Activated T-cell treated with anti-CD3 and anti-CD28 coated beads, Interleukin-2, amount 50 U/mL, for 72 hours (primary cell): ENCODE measurements at places on chromosomes 11 and 22. TPM values are rescaled to one million over a fixed set of nuclear protein-coding genes. Genes with fewer than 3 reads are reported as not detected.

OR52A5 gene
- total RNA-seq = not detected

FJX1 gene
- 0.46 TPM for total RNA-seq

SLC6A5 gene
- not detected for total RNA-seq

PDE3B gene
- 79.2 TPM for total RNA-seq

RHBDD3 gene
- total RNA-seq = 29.4 TPM

TSPO gene
- total RNA-seq = 61.5 TPM

DERL3 gene
- 2.6 TPM for total RNA-seq

GSTT2 gene
- total RNA-seq = not detected

GRCh38 chr11:31865606-31866300, 54.6 kb upstream of the PAX6 start:
- no peaks in the 10 kb centered on the region for H3K36me3 ChIP-seq
- H3K4me1 ChIP-seq = no peaks in the 10 kb centered on the region
- no peak for DNase-seq
- H3K27me3 ChIP-seq = peaks cover 43% of the 10 kb centered on the region

GRCh38 chr11:57881647-57882046, 120.0 kb downstream of the CTNND1 start:
- H3K27ac ChIP-seq = no peak overlapping the region
- no peak overlapping the region for H3K4me3 ChIP-seq
- no peaks in the 10 kb centered on the region for H3K4me1 ChIP-seq

GRCh38 chr11:116557282-116557681, 215.5 kb downstream of the BUD13 start:
- no peaks in the 10 kb centered on the region for H3K27me3 ChIP-seq
- no peaks in the 10 kb centered on the region for H3K4me1 ChIP-seq
- no peak for DNase-seq
- no peak overlapping the region for H3K27ac ChIP-seq
- no peaks in the 10 kb centered on the region for H3K36me3 ChIP-seq

- no peak overlapping the region for H3K4me3 ChIP-seq
- no peak for DNase-seq
- H3K4me1 ChIP-seq = no peaks in the 10 kb centered on the region
- H3K27ac ChIP-seq = no peak overlapping the region
- no peaks in the 10 kb centered on the region for H3K27me3 ChIP-seq
- H3K36me3 ChIP-seq = peaks cover 2% of the 10 kb centered on the region
Observed at GRCh38 chr11:91433284-91434010, 791.2 kb upstream of the FAT3 start.

GRCh38 chr22:37427135-37427710, at the start of gene ELFN2:
TSS of gene ELFN2 (minus strand) at chr22:37427479. CDS start at chr22:37375534, 51,945 bp downstream.
- peaks cover 29% of the 10 kb centered on the region for H3K4me1 ChIP-seq
- peaks cover 58% of the 10 kb centered on the region for H3K27me3 ChIP-seq
- peak within 1 kb of the TSS; percentile 70 for H3K4me3 ChIP-seq
- no peak for DNase-seq
- H3K36me3 ChIP-seq = no peaks in the 10 kb centered on the region
- H3K27ac ChIP-seq = no peak within 1 kb of the TSS

GRCh38 chr22:48501231-48501750, 1326.4 kb downstream of the BRD1 start:
- H3K27me3 ChIP-seq = no peaks in the 10 kb centered on the region
- H3K4me3 ChIP-seq = no peak overlapping the region
- H3K4me1 ChIP-seq = no peaks in the 10 kb centered on the region
- H3K36me3 ChIP-seq = no peaks in the 10 kb centered on the region

GRCh38 chr22:34886391-34886790, 179.6 kb upstream of the ISX start:
- H3K27me3 ChIP-seq = no peaks in the 10 kb centered on the region
- no peak overlapping the region for H3K4me3 ChIP-seq
- no peak for DNase-seq
- no peak overlapping the region for H3K27ac ChIP-seq
- no peaks in the 10 kb centered on the region for H3K4me1 ChIP-seq
- H3K36me3 ChIP-seq = peaks cover 1% of the 10 kb centered on the region

- H3K27me3 ChIP-seq = no peaks in the 10 kb centered on the region
- peak; percentile 75 for DNase-seq
- peak within 1 kb of the TSS; percentile 94 for H3K27ac ChIP-seq
- H3K36me3 ChIP-seq = no peaks in the 10 kb centered on the region
Observed at GRCh38 chr11:68038718-68039525, at the start of gene TCIRG1. TSS of gene TCIRG1 (plus strand) at chr11:68039025. CDS start at chr11:68041272, 2,247 bp downstream.

- DNase-seq = no peak
- H3K27me3 ChIP-seq = peaks cover 6% of the 10 kb centered on the region
- H3K4me3 ChIP-seq = no peak overlapping the region
- no peak overlapping the region for H3K27ac ChIP-seq
Observed at GRCh38 chr11:58807343-58807742, 37.2 kb downstream of the GLYATL2 start.

- no peaks in the 10 kb centered on the region for H3K4me1 ChIP-seq
- no peaks in the 10 kb centered on the region for H3K27me3 ChIP-seq
- no peak overlapping the region for H3K27ac ChIP-seq
- no peaks in the 10 kb centered on the region for H3K36me3 ChIP-seq
Observed at GRCh38 chr22:28268171-28268570, 349.1 kb upstream of the PITPNB start.

- peaks cover 2% of the 10 kb centered on the region for H3K36me3 ChIP-seq
- H3K4me3 ChIP-seq = no peak overlapping the region
- peaks cover 32% of the 10 kb centered on the region for H3K4me1 ChIP-seq
- H3K27ac ChIP-seq = no peak overlapping the region
Observed at GRCh38 chr22:46050451-46050845, 73.5 kb upstream of the WNT7B start.

- H3K36me3 ChIP-seq = no peaks in the 10 kb centered on the region
- DNase-seq = no peak
- H3K27me3 ChIP-seq = no peaks in the 10 kb centered on the region
- no peaks in the 10 kb centered on the region for H3K4me1 ChIP-seq
Observed at GRCh38 chr11:110034806-110035205, 58.4 kb upstream of the ZC3H12C start.

DNA sequence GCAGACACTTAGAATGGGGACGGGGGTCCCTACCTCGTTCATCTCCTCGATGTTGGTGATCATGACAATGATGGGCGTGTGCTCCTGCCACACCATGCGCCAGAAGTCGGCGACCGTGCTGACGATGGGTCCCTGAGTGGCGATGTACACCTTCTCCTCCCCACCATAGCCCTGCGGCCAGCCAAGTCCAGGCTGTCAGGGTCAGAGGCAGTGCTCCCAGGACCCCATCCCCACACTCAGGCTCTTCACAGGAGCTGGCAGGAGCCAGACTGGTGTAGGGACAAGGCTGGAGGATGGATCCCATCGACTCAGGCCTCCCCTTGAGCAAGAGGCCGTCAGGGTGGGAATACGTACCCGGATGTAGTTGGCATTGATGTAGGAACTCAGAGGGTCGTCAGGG, 7.2 kb upstream of the IGSF22 start:
- DNase-seq = no peak
- H3K27ac ChIP-seq = no peak overlapping the region
- peaks cover 8% of the 10 kb centered on the region for H3K4me1 ChIP-seq

DNA sequence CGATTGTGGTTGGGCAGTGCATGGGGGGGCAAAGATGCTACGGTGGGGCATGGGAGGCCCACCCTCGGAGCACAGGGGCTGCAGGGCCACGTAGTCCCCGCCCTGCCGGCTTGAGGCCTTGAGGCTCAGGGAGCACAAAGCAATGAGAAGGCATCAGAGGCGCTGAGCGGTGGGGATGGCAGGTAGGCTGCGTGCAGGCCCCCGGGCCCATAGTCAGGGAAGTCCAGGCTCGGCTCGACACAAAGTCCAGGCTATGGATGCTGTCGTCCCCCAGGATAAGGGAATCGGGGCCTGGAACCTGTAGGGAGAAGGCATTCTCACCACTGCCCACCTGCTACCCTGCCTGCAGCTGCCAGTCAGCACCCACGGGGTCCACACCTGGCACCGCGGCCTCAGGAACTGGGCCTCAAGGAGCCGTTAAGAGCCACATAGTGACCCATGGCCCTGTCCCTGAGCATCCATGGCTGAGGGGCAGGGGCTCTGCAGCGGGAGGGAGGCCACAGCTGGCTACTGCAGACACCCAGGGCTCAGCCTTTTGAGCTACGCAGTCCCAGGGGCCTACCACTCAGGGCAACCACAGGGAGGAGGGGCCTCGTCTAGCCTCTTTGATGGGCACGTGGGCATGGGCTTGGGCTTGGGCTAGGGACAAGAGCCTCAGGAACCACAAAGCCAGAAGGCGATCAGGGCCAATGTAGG, 179.7 kb downstream of the IGLL1 start:
- DNase-seq = no peak
- no peaks in the 10 kb centered on the region for H3K36me3 ChIP-seq
- no peak overlapping the region for H3K4me3 ChIP-seq
- no peaks in the 10 kb centered on the region for H3K27me3 ChIP-seq

- peak; percentile 19 for DNase-seq
- no peaks in the 10 kb centered on the region for H3K36me3 ChIP-seq
- peak overlapping the region; percentile 49 for H3K4me3 ChIP-seq
- no peaks in the 10 kb centered on the region for H3K27me3 ChIP-seq
- H3K27ac ChIP-seq = no peak overlapping the region
- peaks cover 11% of the 10 kb centered on the region for H3K4me1 ChIP-seq
Observed at GRCh38 chr22:45441138-45441537, 27.6 kb downstream of the RIBC2 start.

DNA sequence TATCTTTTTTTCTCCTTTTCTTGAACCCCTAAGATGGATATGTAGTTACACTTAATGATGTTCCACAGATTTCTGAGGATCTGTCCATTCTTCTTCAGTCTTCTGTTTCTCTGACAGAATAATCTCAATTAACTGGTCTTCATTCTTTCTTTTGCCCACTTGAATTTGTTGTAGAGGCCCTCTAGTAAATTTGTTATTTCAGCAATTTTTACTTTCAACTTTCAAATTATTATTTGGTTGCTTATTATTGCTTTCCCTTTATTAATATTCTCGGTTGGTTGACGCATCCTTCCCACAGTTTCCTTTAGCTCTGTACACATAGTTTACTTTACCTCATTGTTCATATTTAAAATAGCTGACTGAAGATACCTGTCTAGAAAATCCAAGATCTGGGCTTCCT, 1013.7 kb upstream of the CNTN5 start:
- DNase-seq = no peak
- no peak overlapping the region for H3K27ac ChIP-seq
- no peaks in the 10 kb centered on the region for H3K27me3 ChIP-seq
- H3K36me3 ChIP-seq = no peaks in the 10 kb centered on the region
- no peaks in the 10 kb centered on the region for H3K4me1 ChIP-seq

GRCh38 chr11:47143322-47143721, 33.4 kb downstream of the ARFGAP2 start:
- H3K36me3 ChIP-seq = no peaks in the 10 kb centered on the region
- DNase-seq = no peak
- H3K4me1 ChIP-seq = no peaks in the 10 kb centered on the region
- H3K27ac ChIP-seq = no peak overlapping the region
- no peak overlapping the region for H3K4me3 ChIP-seq

- no peak overlapping the region for H3K4me3 ChIP-seq
- DNase-seq = no peak
- no peak overlapping the region for H3K27ac ChIP-seq
- H3K4me1 ChIP-seq = peaks cover 20% of the 10 kb centered on the region
Observed at GRCh38 chr11:119419834-119420492, 3.0 kb downstream of the THY1 start.

DNA sequence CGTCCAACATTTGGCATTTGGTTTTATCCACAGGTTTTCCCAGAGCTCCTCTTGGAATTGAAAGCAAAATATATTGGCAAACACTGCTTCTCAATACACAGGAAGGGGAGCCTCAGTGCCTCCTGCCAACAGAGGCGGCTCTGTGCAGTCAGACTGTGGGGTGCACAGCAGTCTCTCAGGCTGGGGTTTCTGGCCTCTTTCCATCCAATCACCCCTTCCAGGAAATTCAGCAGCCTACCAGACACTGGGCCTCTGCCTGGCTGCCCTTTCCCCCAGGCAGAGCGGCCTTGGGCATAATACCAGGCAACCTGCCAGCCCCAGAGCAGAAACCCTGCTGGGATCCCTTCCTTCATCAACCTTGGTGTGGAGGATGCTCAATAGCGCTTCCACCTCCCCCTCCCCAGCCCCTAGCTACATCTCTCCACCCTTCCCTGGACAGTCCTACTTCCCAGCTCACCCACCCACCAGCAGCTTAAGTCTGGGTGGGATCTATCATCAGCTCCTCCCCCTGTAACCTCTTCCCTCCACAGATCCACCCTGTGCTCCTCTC, 17.8 kb upstream of the RAPSN start:
- DNase-seq = no peak
- H3K4me1 ChIP-seq = peaks cover 10% of the 10 kb centered on the region
- no peaks in the 10 kb centered on the region for H3K27me3 ChIP-seq
- peak overlapping the region; percentile 91 for H3K27ac ChIP-seq
- peaks cover 23% of the 10 kb centered on the region for H3K36me3 ChIP-seq

GRCh38 chr11:104319396-104319795, 155.4 kb upstream of the PDGFD start:
- no peak overlapping the region for H3K27ac ChIP-seq
- no peaks in the 10 kb centered on the region for H3K36me3 ChIP-seq
- H3K4me3 ChIP-seq = no peak overlapping the region
- no peaks in the 10 kb centered on the region for H3K4me1 ChIP-seq

- H3K27me3 ChIP-seq = no peaks in the 10 kb centered on the region
- no peak for DNase-seq
Observed at GRCh38 chr11:38814670-38815069, 2216.6 kb upstream of the RAG2 start.

DNA sequence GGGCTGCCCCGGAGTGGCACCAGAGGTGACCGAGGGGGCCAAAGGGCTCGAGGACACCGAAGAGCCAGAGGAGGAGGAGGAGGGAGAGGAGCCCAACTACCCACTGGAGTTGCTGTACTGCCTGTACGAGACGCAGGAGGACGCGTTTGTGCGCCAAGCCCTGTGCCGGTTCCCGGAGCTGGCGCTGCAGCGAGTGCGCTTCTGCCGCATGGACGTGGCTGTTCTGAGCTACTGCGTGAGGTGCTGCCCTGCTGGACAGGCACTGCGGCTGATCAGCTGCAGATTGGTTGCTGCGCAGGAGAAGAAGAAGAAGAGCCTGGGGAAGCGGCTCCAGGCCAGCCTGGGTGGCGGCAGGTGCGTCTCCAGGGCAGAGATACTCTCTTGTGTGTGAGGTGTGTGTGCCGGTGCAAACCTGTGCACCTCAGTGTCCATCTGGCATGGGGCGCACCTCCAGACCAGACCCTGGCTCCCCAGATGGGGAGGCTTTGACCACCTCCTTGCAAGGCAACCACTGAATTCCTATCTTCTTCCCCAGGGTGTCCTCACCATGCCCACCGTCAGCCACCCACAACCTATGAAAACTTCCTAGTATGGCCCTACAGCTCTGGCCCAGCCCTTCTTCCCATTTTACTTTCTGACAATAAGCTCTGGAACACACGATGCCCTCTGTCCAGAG, 3.4 kb downstream of the NLRP6 start:
- H3K4me3 ChIP-seq = peak overlapping the region; percentile 84
- DNase-seq = no peak
- H3K27ac ChIP-seq = no peak overlapping the region
- peaks cover 19% of the 10 kb centered on the region for H3K36me3 ChIP-seq

GRCh38 chr11:56885177-56885576, 103.5 kb upstream of the OR5AK2 start:
- H3K4me1 ChIP-seq = no peaks in the 10 kb centered on the region
- H3K36me3 ChIP-seq = no peaks in the 10 kb centered on the region
- no peak overlapping the region for H3K4me3 ChIP-seq
- H3K27ac ChIP-seq = no peak overlapping the region
- no peaks in the 10 kb centered on the region for H3K27me3 ChIP-seq

- no peak overlapping the region for H3K4me3 ChIP-seq
- H3K27me3 ChIP-seq = peaks cover 39% of the 10 kb centered on the region
- peaks cover 8% of the 10 kb centered on the region for H3K4me1 ChIP-seq
- no peak overlapping the region for H3K27ac ChIP-seq
Observed at GRCh38 chr11:112166562-112166961, 610 bp upstream of the TEX12 start.
